ENCODE measurements at places on chromosomes 7 and 10. TPM values are rescaled to one million over a fixed set of nuclear protein-coding genes. Genes with fewer than 3 reads are reported as not detected.

DNA sequence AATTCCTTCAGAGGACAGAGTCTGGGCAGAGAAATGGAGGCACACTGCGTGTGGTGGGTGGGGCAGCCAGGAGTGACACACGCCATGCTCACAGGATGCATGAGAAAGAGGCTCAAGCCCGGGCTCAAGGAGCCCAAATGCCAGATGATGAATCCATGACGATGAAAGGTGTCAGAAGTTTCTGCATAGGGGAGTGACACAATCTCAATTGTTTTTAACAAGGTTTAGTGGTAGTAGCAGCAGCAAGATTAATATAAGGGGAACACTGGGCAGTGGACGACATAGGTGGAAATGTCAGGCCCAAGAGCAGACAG lies 126.1 kb downstream of the TNS3 start:
- DNase-seq: no peak

Gene TMEM176B
- total RNA-seq: 33.4 TPM

- no peak for DNase-seq
These were observed at the start of gene C7orf33 for GRCh38 chr7:148590471-148590870. C7orf33 (plus strand) TSS chr7:148590766; CDS start chr7:148590926, 160 bp downstream.

- no peak for DNase-seq
These were observed 78.5 kb downstream of the SHH start for GRCh38 chr7:155733582-155734444.

Gene TMED4
- 47.6 TPM for total RNA-seq

- peak; percentile 75 for DNase-seq
These were observed 29.5 kb upstream of the ARHGAP22 start for GRCh38 chr10:48634198-48634983.

- DNase-seq: no peak
These were observed 321.8 kb downstream of the PAXIP1 start for GRCh38 chr7:154680894-154681659.

GRCh38 chr7:30028216-30028748 lies at the start of gene PLEKHA8:
PLEKHA8 (plus strand) TSS chr7:30028412; CDS start chr7:30028763, 351 bp downstream.
- peak; percentile 91 for DNase-seq

DNA sequence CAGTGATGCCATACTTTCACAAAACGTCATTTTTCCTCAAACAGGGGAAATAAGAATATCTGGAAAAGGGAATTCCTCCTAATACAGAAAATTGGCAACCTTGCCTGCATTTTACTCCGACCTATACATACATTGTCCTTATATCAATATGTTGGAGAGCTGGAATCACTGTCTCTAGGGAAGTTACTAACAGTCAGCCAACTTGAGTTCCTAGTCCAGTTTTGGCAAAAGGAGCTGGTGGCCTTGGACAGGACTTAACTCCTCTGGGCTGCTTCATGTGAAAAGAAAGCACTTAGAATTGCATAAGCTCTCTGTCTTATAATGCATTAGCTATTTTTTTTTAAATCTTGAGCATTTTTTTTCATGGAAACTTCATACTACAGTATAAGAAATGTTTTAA lies 174.2 kb upstream of the HGF start:
- peak; percentile 56 for DNase-seq

- DNase-seq: peak; percentile 26
These were observed 31.5 kb downstream of the STK32C start for GRCh38 chr10:132276179-132276675.

Gene HERC4
- 24.1 TPM for total RNA-seq

Gene TMEM213
- not detected for total RNA-seq

- DNase-seq: no peak
These were observed 50.2 kb upstream of the LYZL1 start for GRCh38 chr10:29238523-29239135.

GRCh38 chr10:69974551-69975155 lies 78.0 kb upstream of the MACROH2A2 start:
- no peak for DNase-seq

DNA sequence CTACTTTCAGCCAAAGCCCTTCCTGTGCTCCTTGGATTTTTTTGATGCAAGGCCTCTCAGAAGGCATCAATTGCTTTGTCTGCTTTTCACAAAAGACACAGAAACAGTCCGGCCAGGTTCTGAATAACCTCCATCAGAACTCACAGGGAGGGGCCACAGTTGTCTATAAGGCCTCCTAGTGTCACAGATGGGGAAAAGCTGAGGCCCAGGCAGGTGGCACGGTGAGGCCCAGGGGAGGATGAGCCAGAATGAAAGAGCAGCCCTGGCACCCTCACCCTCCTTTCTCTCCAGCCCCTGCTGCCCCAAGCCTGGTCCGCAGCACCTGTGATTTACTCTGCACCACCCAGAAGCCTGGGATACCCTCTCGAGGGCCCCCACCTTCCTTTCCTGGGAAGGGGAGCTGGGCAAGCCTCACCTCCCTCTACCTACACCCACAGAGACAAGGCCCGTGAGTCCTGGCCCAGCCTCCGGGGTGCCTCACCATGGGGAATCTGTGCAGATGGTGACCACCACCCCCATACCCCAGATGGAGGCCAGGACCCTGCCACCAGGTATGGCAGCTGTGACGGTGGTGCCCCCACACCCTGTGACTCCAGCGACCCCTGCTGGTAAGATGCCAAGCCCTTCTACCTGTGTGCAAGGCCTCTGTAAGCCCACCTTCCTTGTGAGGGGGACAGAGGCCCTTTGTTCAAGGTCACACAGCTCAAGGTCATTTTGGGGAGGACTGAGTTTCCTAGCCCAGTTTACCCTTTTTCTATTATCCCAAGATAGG lies 26.2 kb upstream of the ZNF467 start:
- peak; percentile 58 for DNase-seq

GRCh38 chr10:125093974-125094705 lies 66.2 kb downstream of the CTBP2 start:
- no peak for DNase-seq

DNA sequence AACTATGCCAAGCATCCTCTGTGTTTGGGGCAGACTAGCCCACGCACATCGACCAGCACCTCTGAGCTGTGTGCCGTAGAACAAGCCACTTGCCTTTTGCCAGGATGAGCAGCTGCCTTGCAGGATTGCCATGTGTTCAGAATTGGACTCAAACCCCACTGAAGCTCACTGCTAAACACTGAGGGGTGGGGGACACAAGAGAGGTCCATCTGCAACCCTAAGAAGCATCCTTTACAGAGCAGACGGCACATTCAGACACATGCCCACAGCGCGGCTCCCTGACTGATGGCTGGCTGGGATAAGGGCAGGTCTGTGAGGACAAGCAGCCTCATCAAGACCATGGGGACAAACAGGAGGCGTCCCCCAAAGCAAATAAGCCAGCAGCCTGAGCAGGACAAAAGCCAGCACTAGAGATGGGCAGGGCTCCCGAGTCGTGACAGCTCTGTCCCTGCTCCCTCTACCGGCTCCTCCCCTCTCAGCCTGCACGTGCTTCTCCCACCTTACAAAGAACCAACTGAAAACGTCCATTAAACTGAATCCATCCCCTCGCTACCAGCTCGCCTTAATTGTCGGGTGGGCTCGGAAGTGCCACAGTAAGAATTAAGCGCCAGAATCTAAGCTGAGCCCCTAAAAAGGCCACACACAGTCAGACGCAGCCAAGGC lies 114.2 kb downstream of the PRKAG2 start:
- DNase-seq: no peak

- no peak for DNase-seq
These were observed 97.9 kb upstream of the KLF14 start for GRCh38 chr7:130831817-130832481.

DNA sequence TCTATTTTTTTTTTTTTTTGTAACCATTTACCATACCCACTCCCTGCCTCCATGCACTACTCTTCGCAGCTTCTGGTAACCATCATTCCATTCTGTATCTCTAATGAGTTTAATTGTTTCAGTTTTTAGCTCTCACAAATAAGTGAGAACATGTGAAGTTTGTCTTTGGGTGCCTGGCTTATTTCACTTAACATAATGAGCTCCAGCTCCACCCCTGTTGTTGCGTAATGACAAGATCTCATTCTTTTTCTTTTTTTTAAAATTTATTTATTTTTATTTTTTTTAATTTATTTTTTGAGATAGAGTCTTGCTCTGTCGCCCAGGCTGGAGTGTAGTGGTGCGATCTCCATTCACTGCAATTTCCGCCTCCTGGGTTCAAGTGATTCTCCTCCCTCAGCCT lies 142.3 kb upstream of the PCLO start:
- DNase-seq: no peak

DNA sequence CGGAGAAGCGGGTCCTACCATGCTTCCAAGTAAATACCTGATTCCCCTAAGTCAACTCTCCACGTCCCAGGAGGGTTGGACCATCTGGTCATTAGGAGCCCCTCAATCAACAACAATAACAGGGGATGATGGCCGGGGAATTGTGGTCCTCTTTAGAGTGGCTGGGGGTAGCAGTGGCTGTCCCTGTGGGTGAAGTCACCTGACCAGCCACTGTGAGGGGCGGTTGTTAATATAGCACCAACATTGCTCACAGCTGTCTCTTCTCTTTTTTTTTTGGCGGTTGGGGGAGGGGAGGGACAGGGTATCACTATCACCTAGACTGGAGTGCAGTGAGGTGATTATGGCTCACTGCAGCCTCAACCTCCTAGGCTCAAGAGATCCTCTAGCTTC lies 67.9 kb downstream of the SPDYE5 start:
- no peak for DNase-seq

Measured in Right ventricle myocardium superior (tissue), 1 donor.